Smooth muscle cell of the umbilical artery (primary cell): ENCODE measurements at places on chromosomes 16 and 17. TPM values are rescaled to one million over a fixed set of nuclear protein-coding genes. Genes with fewer than 3 reads are reported as not detected.

CPHXL2 gene
- total RNA-seq: not detected in 2 replicates

KRTAP4-9 gene
- not detected in 2 replicates for total RNA-seq

LHX1 gene
- not detected in 2 replicates for total RNA-seq

SMCR8 gene
- total RNA-seq: 18.1 and 28.1 TPM in 2 replicates

ZDHHC1 gene
- 5.6 and 6.4 TPM in 2 replicates for total RNA-seq

CYLD gene
- 46.0 and 66.2 TPM in 2 replicates for total RNA-seq

OTOP2 gene
- total RNA-seq: not detected in 2 replicates

TNP2 gene
- total RNA-seq: not detected in 2 replicates

LDHD gene
- total RNA-seq: 1.8 and 3.3 TPM in 2 replicates

CEP295NL gene
- total RNA-seq: 0.89 and 4.3 TPM in 2 replicates

PGS1 gene
- 35.7 and 40.4 TPM in 2 replicates for total RNA-seq

NPB gene
- total RNA-seq: 0.51 and 1.5 TPM in 2 replicates

ZNF287 gene
- 5.3 and 5.6 TPM in 2 replicates for total RNA-seq

KLHL36 gene
- 82.5 and 142 TPM in 2 replicates for total RNA-seq

RRN3 gene
- total RNA-seq: 38.0 and 53.0 TPM in 2 replicates

SOST gene
- not detected in 2 replicates for total RNA-seq

GPR179 gene
- total RNA-seq: under 0.01 and 0.14 TPM in 2 replicates

CHRNE gene
- 0.23 and 0.30 TPM in 2 replicates for total RNA-seq

TBC1D3 gene
- total RNA-seq: not detected in 2 replicates

CA5A gene
- not detected in 2 replicates for total RNA-seq

SLC12A3 gene
- total RNA-seq: 0.30 TPM in 1 of 2 replicates, not detected in the other

G6PC1 gene
- not detected in 2 replicates for total RNA-seq

PYY gene
- 0.09 TPM in 1 of 2 replicates, not detected in the other for total RNA-seq

FOXJ1 gene
- total RNA-seq: not detected in 2 replicates

EVI2B gene
- total RNA-seq: not detected in 2 replicates

ZKSCAN2 gene
- total RNA-seq: 5.3 and 5.7 TPM in 2 replicates

FOXO3B gene
- 3.6 and 5.5 TPM in 2 replicates for total RNA-seq

CIAO2B gene
- total RNA-seq: 139 and 204 TPM in 2 replicates

C17orf100 gene
- total RNA-seq: 0.55 and 0.59 TPM in 2 replicates

KPNA2 gene
- 36.5 and 87.9 TPM in 2 replicates for total RNA-seq

CTRB1 gene
- total RNA-seq: not detected in 2 replicates

CLEC3A gene
- total RNA-seq: 0.05 TPM in 1 of 2 replicates, not detected in the other

TSPOAP1 gene
- 1.5 and 1.7 TPM in 2 replicates for total RNA-seq

SYNGR3 gene
- total RNA-seq: 3.6 and 7.3 TPM in 2 replicates

KLHL10 gene
- total RNA-seq: 0.28 TPM in 1 of 2 replicates, not detected in the other

KRTAP4-3 gene
- total RNA-seq: not detected in 2 replicates

GNAO1 gene
- 0.14 and 0.30 TPM in 2 replicates for total RNA-seq

MRM1 gene
- 7.2 and 7.4 TPM in 2 replicates for total RNA-seq

ZG16B gene
- not detected in 2 replicates for total RNA-seq

MAP1LC3B gene
- 48.1 and 65.6 TPM in 2 replicates for total RNA-seq

GGT6 gene
- not detected in 2 replicates for total RNA-seq

TMEM204 gene
- total RNA-seq: 1.4 and 4.8 TPM in 2 replicates

CORO1A gene
- 0.59 and 2.4 TPM in 2 replicates for total RNA-seq

MYCBPAP gene
- total RNA-seq: 0.59 and 0.74 TPM in 2 replicates

CAPNS2 gene
- 0.89 and 1.2 TPM in 2 replicates for total RNA-seq

PRSS27 gene
- 0.30 and 0.42 TPM in 2 replicates for total RNA-seq

DCTPP1 gene
- 5.6 and 13.6 TPM in 2 replicates for total RNA-seq

KCNH6 gene
- total RNA-seq: not detected in 2 replicates

ABCA9 gene
- total RNA-seq: 1.8 TPM in 2 replicates
